Skin of body (tissue), 3 donors: ENCODE measurements at places on chromosomes 16 and 17. TPM values are rescaled to one million over a fixed set of nuclear protein-coding genes. Genes with fewer than 3 reads are reported as not detected.

The FADS6 gene
- total RNA-seq: 2.6 TPM

DNA sequence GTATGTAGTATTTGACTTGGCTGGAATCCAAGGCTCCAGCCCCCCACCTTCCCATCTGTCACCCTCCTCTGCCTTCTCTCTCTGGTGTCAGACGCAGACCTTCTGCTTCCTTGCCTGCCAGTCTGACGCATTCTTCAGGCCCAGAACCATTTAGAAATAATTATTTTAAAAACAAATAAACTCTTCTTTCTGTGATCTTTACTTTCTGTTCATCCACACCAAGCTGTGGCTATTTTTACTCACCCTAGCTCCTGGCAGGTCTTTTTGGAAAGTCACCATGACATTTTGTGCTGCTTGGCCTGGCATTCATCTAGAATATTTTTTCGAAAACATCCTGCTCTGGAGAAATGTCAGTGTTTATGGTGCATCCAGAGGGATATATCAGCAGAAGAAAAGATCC lies 330.7 kb upstream of the ASIC2 start:
- no peak for DNase-seq

DNA sequence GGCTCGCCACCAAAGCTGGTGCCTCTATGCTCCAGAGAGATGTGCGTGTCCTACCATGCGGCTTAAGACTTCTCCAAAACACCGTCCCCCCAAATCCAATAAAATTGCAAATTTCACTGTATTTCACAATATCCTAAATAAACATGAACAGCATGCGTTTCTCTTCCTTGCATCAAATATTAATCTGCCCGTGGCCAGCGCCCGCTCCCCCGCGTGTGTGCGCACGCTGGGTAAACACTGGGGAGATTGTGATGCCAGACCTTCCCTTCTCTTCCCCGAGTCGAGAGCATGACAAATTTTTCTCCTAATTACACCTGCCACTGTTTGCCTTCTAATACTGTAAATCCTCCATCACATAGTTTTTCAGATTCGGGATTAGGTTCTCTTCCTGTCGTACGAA lies 148.1 kb downstream of the MRM1 start:
- no peak for DNase-seq

The HCRT gene
- not detected for total RNA-seq

DNA sequence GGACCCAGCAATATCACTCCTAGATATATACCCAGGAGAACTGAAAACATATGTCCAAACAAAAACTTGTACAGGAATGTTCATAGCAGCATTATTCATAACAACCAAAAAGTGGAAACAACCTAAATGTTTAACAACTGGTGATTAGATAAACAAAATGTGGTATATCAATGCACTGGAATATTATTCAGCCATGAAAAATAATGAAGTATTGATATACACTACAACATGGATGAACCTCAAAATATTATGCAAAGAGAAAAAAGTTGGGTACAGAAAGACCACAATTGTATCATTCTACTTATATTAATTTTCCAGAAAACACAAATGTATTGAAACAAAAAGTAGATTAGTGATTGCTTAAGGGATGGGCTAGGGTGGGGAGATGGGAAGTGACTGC lies 498.6 kb downstream of the GRIN2A start:
- DNase-seq: no peak

The ZNF469 gene
- 4.6 TPM for total RNA-seq

DNA sequence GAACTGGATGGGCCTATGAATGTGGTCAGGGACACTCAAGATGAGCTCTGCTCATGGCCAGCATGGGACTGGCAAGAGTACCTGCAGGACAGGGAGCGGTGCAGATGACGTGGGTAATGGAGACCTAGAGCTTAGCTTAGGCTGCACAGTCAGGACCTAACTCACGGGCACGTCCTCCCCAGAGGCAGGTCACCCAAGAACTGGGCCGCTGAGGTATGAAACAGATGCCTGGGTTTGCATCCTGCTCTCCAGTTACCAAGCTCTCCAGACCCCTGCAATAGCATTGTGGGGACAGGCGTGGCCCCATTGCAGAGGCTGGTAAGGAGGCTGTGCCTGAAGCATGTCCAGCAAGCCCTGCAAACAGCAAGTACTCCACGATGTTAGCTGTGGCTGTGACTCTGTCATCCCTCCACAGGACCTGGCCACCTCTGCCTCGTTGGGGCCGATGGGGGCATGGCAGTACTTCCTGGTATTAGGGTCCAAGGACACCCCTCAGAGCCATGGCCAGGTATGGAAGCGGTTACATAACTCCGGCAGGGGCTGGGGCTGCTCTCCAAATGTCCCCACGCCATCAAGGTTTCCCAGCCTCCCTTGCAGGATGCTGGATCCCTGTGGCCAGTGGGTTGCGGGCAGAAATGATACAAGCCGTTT lies 37.5 kb upstream of the RBFOX3 start:
- DNase-seq: no peak

The SNTB2 gene
- total RNA-seq: 33.8 TPM

- DNase-seq: no peak
Measured at GRCh38 chr16:69005641-69006355, 99.7 kb upstream of the HAS3 start.

DNA sequence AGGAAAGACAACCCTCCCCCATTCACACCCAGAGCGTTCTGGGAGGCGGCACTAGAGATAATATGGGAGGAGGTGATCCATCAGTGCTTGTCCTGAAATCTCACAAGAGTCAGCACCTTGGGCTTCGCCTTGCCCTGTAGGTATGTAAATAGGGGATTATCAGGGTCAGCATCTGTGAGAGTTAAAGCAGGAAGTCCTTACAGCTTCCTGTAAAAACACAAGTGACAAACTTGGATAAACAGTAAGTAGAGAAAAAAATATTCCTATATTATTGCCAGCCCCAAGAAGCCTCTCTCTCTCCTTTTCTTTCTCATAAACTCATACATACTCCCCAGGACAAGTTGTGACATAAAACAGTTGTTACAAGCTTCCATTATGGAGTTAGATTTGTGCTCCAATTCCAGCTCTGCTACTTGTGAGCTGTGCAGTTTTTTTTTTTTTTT lies 187.7 kb downstream of the MAF start:
- DNase-seq: no peak

DNA sequence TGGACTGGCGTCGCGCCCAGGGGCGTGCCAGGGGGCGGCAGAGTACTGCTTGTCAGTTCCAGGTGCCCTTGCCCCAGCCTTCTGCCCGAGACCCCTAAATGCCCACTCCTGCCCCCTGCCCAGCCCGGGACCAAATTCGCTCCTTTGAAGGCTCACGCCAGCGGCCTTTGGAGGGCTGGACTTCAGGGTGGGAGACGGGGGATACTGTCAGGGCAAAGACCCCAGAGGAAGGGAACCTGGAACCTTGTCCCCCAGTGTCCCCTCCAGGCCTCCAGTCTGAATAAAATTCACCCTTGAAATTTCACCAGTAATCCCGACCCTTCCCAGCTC lies 737 bp downstream of the OTOP3 start:
- DNase-seq: no peak

The PMP22 gene
- 91.3 TPM for total RNA-seq

- DNase-seq: no peak
Measured at GRCh38 chr16:87295259-87295658, 21.9 kb downstream of the C16orf95 start.

GRCh38 chr17:50174444-50174843 lies 8.6 kb downstream of the SGCA start:
- no peak for DNase-seq

DNA sequence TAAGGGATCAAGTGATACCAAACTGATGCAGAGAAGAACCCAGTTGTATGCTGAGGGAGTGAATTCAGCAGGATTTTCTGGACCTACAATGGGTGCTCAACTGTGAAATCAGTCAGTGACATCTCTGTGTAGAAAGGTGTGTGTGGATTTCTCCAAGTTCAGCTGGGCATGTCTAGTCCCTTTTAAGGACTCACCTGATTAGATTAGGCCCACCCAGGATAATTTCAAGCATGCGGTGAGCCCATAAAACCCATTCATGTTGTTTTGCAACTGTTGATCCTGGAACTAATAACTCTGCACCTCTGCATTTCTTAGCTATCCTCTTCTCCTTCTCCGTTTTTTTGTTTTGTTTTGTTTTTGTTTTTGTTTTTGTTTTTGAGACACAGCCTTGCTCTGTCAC lies 35.1 kb upstream of the DNAJA2 start:
- DNase-seq: no peak

The ABCC12 gene
- total RNA-seq: 0.10 TPM

DNA sequence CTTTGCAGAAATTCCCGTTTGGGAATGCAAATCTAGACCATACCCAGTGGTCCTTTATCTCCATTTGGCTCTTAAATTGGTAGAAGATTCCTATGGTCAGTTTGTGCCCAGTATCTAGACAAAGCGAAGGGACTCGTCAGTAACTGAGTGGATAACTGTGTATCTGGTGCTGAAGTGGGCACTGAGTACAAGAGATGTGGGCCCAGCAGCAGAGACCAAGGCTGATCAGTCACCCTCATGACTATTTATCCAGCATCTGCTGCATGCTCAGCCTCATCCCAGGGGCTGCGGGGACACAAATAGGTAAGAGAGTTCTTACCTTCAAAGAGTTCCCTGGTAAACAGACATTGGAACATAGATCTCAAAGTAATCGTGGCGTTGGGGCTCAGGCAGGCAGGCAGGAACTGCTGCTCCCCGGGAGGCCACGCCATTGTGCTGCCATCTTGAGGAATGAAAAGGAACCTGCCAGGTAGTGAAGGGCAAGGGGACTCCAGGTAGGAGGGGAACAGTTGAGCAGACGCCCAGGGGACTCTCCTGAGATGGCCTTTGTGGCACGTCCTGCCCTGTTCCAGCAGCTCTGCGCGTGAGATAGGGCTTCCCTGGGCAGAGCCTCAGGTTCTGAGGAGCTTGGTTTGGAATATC lies 10.3 kb downstream of the NT5M start:
- DNase-seq: no peak

The OTOP2 gene
- not detected for total RNA-seq

- DNase-seq: no peak
Measured at GRCh38 chr16:53999841-54000240, 286.7 kb downstream of the IRX3 start.

- no peak for DNase-seq
Measured at GRCh38 chr16:47416869-47417268, 44.0 kb downstream of the ITFG1 start.

- DNase-seq: no peak
Measured at GRCh38 chr17:43966276-43966675, 12.5 kb upstream of the PYY start.

The ITGAL gene
- 6.1 TPM for total RNA-seq

DNA sequence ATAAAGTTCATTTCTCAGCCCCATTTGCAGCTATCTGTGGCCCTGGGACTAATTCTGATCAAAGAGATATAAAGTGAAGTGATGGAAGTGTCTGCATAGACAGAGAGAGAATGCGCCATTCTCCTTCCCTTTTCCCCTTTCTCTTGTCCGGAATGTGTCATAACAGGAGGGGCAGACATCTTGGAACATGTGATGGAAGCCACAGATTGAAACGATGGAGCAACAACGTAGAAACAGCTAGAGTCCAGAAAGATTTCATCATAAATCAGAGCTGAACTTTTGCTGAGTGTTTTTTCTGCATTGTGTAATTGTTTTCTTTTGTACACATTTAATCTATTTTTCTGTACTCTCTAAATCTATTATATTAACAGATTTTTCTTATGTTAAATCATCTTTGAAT lies 11.3 kb downstream of the ASGR1 start:
- peak; percentile 21 for DNase-seq

The ADAD2 gene
- 0.39 TPM for total RNA-seq

GRCh38 chr16:2460391-2460713 lies 443 bp downstream of the TEDC2 start:
- DNase-seq: no peak

GRCh38 chr16:1332618-1333148 lies 762 bp upstream of the BAIAP3 start:
- DNase-seq: no peak

The KIF19 gene
- 0.39 TPM for total RNA-seq

The PMM2 gene
- total RNA-seq: 28.8 TPM

GRCh38 chr16:56747486-56748045 lies 17.6 kb downstream of the NUP93 start:
- no peak for DNase-seq

GRCh38 chr16:67054901-67055300 lies 26.0 kb downstream of the CBFB start:
- DNase-seq: no peak

GRCh38 chr16:27721531-27722181 lies 171.7 kb downstream of the KATNIP start:
- peak; percentile 36 for DNase-seq

- peak; percentile 93 for DNase-seq
Measured at GRCh38 chr16:22192261-22193062, 13.6 kb upstream of the EEF2K start.

The C17orf113 gene
- 1.8 TPM for total RNA-seq

The P2RX1 gene
- total RNA-seq: 2.6 TPM

The MT4 gene
- 76.2 TPM for total RNA-seq

- DNase-seq: no peak
Measured at GRCh38 chr17:66248285-66248684, 19.1 kb upstream of the APOH start.

DNA sequence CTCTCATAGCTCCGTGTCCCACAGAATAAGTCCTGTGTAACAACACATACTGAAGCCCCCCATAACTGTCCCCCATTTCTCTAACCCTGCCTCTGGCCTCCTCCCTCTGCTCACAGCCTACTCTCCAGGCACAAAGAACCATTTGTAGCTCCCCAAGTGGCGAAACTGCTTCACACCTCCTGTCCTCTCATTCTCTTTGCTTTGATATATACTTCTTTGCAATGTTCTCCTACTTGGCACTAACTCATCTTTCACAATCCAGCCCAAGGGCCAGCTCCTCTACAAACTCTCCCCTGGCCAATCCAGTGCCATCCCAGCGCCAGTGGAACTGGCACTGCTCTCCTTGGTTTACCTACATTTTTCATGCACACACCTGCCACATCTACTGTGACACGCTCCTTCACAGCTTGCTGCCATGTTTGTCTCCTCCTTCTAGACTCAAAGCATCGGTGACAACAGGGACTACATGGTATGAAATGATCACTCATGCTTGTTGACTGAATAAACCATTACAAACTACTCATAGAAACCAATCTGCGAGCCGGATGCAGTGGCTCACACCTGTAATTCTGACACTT lies 12.8 kb downstream of the CYTH1 start:
- DNase-seq: no peak

DNA sequence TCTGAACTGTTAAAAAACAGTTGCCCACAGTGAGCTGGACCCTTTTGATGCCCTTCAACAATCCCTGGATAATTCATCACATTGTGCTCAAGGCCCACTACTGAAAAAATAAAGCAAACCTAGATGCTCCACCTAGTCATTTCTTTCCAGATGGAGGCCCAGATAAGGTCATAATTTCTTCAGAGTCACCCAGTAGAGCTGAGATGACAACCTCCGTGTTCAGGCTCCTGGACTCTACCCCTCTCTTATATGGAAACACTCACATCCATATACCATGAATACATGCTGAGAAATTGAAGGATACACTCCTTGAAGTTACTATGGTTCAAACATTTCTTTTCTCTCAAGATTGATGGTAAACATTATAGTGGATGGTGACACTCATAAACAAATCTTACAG lies 2.7 kb upstream of the ABCA3 start:
- no peak for DNase-seq

- DNase-seq: no peak
Measured at GRCh38 chr17:55598495-55598894, 87.2 kb upstream of the SMIM36 start.

- no peak for DNase-seq
Measured at GRCh38 chr17:42281571-42282096, 5.4 kb upstream of the STAT5B start.

The PPP1R27 gene
- total RNA-seq: 10.0 TPM
